ENCODE measurements at places on chromosomes 5 and 9. TPM values are rescaled to one million over a fixed set of nuclear protein-coding genes. Genes with fewer than 3 reads are reported as not detected.

Gene CDO1
- 12.8 TPM for total RNA-seq

Gene LHFPL2
- 40.6 TPM for total RNA-seq

Gene SPATA31D4
- total RNA-seq, result not detected

Gene PIK3R1
- total RNA-seq, result 122 TPM

Gene ARL10
- 5.4 TPM for total RNA-seq

Gene ENTREP1
- 30.1 TPM for total RNA-seq

Gene SLC1A1
- total RNA-seq, result 31.4 TPM

Gene C1QTNF2
- total RNA-seq, result 1.6 TPM

Gene C1QTNF3
- total RNA-seq, result 6.7 TPM

Gene UIMC1
- total RNA-seq, result 39.1 TPM

Gene ARHGEF39
- total RNA-seq, result 1.2 TPM

Gene NR4A3
- total RNA-seq, result 1.7 TPM

Gene ANKRD20A1
- 1.7 TPM for total RNA-seq

Gene UGT3A1
- not detected for total RNA-seq

Gene OTP
- total RNA-seq, result not detected

Gene SLU7
- total RNA-seq, result 55.1 TPM

Gene ZNF454
- 2.6 TPM for total RNA-seq

Gene RAB3C
- 0.30 TPM for total RNA-seq

Gene C9
- total RNA-seq, result 0.27 TPM

Gene TRIM14
- total RNA-seq, result 82.5 TPM

Gene MEIKIN
- total RNA-seq, result not detected

Gene NIM1K
- total RNA-seq, result 4.8 TPM

Gene TGFBI
- total RNA-seq, result 140 TPM

Gene PGM5
- total RNA-seq, result 26.3 TPM

Gene IFNA6
- total RNA-seq, result not detected

Gene SOHLH1
- total RNA-seq, result not detected

Gene SHOC1
- 0.15 TPM for total RNA-seq

Gene NOL6
- total RNA-seq, result 27.6 TPM

Gene TSSK1B
- total RNA-seq, result not detected

Gene MARVELD2
- total RNA-seq, result 26.2 TPM

Gene MAN1B1
- 41.9 TPM for total RNA-seq

Measured in lower lobe of right lung (tissue), 2 donors.